Cerebellum (tissue), 4 donors: ENCODE measurements at places on chromosomes 3 and 15.

- peak; percentile 73 for DNase-seq
Observed at GRCh38 chr3:15217841-15218267, 11.8 kb downstream of the CAPN7 start.

- no peak for DNase-seq
Observed at GRCh38 chr15:77625376-77625775, 7.3 kb downstream of the LINGO1 start.

DNA sequence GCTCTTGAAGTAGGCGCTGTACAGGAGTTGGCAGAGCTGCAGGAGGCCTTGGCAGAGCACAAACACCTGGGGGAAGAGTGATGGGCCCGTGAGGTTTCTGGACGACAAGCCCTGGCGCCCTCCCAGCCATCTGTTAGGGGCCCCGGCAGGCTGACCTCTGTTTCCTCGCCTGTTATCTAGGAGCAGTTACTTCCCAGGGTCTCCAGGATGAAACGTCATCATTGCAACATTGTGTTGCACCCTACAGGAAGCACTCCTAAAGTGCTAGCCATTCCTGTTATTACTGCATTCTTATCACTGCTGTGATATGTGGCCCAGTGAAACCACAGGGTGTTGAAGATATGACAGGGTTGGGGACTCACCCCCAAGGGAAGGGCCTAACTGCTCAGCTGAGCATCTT, 50.2 kb downstream of the SLCO2A1 start:
- no peak for DNase-seq

GRCh38 chr3:48412375-48413001, 17.4 kb downstream of the PLXNB1 start:
- DNase-seq, result no peak

DNA sequence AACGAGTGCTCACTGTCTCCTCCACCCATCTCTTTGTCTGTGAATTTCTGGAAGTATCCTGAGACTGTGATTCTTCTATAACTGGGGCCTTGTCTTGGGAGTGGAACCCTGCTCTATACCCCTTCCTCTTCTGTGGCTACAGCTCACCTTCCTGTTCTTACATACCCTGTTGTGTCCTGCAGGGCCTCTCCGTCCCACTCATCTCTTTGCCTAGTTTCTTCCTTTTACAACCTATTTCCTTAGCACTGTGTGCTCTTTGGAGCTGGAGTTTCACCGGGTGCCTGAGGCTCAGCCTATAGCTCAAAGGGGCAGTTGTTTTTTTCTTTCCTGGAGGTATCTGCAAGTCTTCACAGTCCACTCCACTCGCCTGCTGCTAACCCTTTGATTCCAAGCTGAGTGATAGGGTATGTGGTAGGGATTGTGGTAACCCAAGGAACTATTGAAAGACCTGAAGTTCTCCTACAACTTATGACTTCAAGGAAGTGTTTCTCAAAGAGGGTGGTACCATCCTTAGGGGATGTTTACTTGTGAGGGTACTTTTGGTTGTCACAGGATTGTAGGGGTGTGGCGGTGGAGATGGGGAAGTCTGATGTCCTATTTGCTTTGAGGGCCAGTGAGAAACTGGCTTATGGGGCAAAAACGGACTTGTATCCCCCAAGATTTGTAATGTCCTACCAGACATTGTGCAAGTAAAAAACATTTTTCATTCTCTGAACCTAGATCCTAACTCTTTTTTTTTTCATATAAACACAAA, 66.6 kb upstream of the ARL8B start:
- no peak for DNase-seq

GRCh38 chr15:70203981-70204560, 106.4 kb upstream of the TLE3 start:
- no peak for DNase-seq

DNA sequence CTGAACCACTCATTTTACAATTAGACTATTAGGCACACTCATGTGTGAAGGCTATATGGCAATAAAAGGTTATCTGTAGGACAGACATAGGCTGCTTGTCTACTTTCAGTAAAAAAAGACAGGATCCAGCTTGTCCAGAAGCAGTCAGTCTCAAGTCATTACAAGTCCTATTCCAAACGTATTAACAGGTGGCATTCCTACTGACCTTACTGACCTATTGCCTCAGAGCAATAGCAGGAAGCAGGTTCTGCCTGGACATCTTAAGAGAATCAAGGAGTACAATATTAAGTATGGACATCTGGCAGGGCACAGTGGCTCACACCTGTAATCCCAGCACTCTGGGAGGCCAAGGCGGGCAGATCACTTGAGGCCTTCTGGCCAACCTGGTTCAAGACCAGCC, 7.0 kb downstream of the CMTM6 start:
- DNase-seq, result no peak

- DNase-seq, result no peak
Observed at GRCh38 chr3:194447161-194447560, 39.6 kb downstream of the ATP13A3 start.

GRCh38 chr3:128174675-128175590, 21.7 kb downstream of the EEFSEC start:
- no peak for DNase-seq

GRCh38 chr3:15531346-15531745, 9.8 kb upstream of the COLQ start:
- peak; percentile 85 for DNase-seq

DNA sequence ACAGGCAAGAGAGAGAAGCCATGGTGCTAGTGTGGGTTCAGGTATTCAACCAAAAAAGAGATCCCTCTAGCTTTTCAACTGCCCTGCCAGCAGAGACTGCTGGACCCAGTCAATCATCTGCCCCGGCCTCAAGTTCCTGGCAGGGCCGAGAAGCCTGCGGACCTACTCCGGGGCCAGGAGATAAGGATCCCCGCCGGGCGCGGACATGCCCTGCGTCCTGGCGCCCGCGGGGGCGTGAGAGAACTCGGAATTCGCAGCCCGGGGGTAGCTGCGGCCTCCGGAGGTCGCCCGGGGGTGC, 821 bp upstream of the MAGI1 start:
- DNase-seq, result no peak

DNA sequence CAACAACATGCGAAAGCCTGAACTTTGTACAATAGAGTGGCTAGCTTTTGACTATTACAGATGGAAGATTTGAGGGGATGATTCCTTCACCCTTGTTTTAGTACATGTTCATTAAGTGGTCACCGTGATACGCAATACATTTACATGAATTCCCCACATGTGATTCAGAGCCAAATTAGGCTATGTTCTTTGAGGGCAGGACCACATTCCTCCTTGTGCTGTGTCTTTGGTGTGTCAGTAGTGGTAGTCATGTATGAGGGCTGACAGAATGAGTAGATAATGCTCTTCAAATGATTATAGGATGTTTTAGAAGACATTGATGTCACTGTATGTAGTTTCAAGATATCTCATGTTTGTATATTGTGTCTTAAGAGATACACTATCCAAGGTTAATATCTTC, 12.1 kb downstream of the PTPRG start:
- DNase-seq, result no peak

GRCh38 chr3:56855856-56856512, 54.2 kb upstream of the ARHGEF3 start:
- DNase-seq, result no peak

DNA sequence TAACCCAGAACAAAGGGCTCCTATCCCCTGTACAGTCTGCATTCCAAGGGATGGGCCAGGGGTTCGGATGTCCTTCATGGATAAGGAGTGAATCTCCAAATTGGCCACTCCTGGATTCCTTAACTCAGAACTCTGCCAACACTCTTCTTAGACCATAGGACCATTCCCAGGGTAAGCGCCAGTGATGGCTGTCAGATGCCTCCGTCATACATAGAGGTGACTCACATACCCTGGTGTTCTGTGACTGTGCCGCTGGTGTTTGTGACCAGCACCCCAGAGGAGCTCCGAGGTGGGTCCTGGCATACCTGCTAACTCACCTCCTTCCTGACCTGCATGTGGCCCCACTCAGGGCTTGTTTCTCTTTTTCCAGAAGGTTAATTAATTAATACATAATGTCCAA, 134.7 kb downstream of the KLF13 start:
- no peak for DNase-seq

DNA sequence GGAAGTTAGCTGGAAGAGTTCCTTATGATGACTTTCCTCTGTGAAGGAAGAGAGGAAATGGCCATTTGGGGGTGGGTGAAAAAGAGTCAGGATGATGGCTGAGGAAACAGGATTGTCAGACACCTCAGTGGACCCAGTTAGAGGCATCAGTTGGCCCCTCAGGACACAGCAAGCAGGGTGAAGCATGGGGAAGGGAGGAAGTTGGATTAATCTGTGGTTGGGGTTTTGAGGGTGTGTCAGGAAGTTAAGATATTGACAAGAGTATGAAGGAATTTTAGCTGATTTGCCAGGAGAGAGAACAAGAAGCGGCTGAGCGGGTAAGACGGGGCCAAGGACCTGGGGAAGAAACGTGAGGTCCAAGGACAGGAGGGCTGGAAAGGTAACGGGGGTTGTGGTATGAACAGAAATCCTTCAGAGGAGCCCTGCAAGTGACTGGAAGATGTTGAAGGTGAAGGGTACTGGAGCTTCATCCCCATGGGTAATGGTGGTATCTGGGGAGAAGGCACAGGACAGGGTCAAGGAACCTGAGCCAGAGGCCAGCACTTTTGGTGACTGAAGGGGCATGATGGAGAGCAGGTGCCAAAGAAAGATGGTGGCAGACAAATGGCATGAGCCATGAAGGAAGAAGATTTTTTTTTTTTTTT, 2.7 kb downstream of the UQCC5 start:
- DNase-seq, result no peak

DNA sequence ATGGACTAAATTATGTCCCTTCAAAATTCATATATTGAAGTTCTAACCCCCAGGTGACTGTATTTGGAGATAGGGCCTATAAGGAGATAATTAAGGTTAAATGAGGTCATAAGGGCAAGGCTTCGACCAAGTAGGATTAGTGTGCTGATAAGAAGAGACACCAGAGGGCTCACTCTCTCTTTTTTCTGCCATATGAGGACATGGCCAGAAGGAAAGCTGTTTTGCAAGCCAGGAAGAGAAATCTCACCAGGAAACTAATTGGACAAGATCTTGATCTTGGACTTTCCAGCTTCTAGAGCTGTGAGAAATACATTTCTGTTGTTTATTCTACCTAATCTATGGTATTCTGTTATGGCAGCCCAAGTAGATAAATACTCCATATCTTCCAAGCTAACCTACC, 503.6 kb upstream of the NAALADL2 start:
- no peak for DNase-seq

DNA sequence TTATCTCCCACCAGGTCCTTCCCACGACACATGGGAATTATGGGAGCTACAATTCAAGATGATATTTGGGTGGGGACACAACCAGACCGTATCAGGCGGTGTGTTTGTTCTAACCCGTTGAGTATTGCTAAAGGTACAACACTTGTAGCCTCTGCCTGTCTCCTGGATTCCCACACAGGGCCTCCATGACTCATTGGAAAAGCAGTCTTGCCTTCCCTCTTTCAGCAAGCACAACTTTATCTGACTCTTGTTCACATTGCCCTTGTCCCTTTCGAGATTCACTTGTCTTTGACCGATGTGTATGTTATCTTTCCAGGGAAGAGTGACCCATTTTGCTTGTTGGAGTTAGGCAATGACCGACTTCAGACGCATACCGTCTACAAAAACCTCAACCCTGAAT, 152.3 kb downstream of the MCTP2 start:
- no peak for DNase-seq

GRCh38 chr3:56502738-56503137, 34.5 kb upstream of the ERC2 start:
- DNase-seq, result no peak

- DNase-seq, result no peak
Observed at GRCh38 chr15:29128671-29129070, 141.0 kb downstream of the NSMCE3 start.

DNA sequence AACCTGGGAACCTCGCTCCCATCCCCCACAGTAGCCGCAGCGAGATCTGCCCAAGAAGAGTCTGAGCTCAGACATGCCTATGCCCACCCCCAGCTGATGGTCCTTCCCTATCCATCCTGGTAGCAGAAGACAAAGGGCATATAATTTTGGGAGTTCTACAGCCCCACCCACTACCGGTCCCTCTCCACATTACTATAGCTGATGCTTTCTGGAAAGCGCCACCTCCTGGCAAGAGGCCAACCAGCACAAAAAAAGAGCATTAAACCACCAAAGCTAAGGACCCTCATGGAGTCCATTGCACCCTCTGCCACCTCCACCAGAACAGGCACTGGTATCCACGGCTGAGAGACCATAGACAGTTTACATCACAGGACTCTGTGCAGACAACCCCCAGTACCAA, 168.4 kb downstream of the MEGF11 start:
- no peak for DNase-seq

DNA sequence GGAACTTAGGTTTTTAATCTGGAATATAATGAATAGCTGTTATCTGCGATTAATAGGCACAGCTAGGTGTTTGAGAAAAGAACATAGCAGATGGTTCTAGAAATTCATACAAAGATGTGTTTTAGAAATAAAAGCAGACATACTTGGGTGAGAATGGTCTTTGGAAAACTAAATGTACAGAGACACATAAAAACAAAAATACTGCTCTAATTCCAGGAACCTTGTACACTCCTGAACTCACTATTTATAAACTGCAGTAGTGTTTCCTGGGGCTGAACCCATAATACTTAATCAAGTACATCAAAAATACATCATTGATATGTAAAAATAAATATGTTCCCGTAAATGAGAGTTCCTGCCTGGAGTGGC, 105.5 kb downstream of the OXNAD1 start:
- DNase-seq, result no peak

DNA sequence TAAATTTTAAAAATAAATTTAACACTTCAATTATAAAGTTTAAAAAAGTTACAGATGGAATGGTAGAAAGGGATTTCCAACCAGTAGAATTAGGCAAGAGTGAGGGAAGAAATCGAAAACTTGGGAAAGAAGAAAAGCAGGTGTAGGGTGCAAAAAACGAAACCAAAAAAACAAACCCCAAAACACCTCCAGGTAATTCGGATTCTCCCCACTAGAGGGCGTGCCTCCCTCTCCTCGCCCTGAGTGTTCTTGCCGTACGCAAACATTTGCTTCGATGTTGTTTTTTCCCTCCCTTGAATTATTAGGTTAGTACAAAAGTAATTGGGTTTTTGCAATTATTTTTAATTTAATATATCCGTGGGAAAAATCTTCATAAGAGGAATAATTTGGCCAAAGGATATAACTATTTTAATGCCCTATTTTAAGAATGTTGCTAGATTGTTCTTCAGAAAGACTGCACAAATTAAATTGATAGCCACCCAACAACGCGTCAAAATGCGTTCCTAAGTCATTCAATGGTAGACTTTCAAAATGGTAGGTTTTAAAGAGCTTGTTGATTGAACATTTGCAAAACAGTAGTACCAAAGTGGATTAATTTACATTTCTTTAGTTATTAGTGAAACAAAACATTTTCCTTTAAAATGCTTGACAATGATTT, 63.7 kb downstream of the SLC30A4 start:
- DNase-seq, result peak; percentile 69

GRCh38 chr3:30770387-30770786, 124.1 kb downstream of the GADL1 start:
- no peak for DNase-seq
